ENCODE measurements at places on chromosomes 12 and 14.

- no peak for DNase-seq
Observed at GRCh38 chr14:74848768-74849167, 27.2 kb downstream of the PROX2 start.

DNA sequence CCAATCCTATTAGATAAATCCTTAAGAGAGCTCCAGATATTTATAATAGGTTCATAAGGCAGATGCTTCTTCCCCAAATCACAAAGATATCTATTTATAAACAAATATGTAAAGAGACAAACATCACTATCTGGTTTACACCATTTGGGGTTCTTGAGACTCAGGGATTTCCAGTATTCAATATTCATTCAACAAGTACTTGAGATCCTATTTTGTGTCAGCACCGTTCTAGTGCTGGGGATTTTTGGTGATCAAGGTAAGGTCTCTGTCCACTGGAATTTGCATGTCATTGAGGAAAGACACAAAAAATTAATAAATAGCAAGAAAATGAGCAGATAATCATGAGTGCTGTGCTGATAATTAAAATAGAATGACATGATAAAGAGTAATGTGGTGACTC is 222.7 kb upstream of the FOXN3 start:
- DNase-seq: peak; percentile 47

- DNase-seq: no peak
Observed at GRCh38 chr14:61475316-61475715, 153.9 kb downstream of the PRKCH start.

GRCh38 chr14:95316821-95317220 is 2.9 kb downstream of the CLMN start:
- DNase-seq: no peak

- DNase-seq: no peak
Observed at GRCh38 chr14:67735336-67736147, 33.9 kb downstream of the RDH12 start.

DNA sequence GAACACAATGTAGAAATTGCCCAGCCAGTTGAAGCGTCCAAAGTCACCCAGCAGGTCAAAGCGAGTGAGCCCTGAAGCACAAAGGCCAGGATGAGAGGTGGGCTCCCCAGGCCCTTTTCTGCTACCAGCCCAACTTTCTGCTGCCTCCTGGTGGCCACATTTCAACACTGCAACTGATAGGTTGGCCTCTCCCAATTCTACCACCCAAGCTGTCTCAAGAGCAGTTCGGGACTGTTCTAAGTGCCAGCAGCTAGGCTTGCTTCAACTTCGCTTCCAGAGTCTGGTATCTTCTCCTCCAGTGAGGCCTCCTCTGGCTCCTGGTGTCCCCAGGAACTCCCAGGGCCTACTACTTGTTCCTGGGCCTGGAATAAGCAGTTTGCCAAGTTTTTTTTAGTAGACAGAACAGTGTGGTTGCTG is 3.4 kb upstream of the DHH start:
- peak; percentile 76 for DNase-seq
